ENCODE measurements at places on chromosomes 5 and 9.

DNA sequence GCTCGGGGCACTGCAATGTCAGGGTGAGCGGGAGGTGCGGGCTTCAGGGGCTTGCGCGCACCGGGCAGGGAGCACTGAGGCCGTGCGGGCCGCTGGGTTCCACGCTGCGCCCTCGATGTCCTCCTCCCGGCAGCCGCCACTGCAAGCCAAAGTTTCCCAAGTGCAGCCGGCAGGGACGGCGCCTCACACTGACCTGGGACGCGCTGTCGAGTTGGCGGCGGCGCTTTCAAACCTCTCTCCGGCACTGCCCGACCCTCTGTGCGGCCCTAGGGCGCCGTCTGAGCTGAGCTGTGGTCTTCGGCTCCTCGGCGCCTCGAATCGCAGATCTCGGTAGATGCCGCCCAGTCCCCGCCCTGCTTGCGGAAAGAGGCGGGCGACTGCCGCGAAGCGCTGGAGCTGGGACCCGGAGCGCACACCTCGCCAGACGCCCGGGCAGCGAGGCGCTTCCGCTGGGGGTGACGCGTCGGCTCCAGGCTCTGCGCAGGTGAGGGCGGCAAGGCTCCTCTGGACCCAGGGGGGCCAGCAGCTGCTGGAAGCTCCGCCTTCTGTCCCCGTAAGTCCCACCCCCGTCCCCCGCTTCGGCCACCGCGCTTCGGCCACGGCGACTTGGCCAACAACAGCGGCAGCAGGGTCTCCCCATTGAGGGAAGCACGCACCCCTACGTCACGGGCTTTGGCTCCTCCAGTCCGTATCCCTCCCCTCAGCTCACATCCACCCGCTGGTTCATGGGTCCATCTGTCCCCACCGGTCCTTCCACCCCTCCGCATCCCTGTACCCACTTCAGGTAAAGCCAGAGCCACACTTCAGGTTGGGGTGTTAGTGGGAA, at the start of gene ANKRD34B:
Gene ANKRD34B, minus strand, starts transcription at position 320 of the 826 bp plus-strand sequence. CDS start 10,261 bp downstream, outside the sequence.
- peak; percentile 50 for DNase-seq

GRCh38 chr5:118365718-118366117, 622.6 kb downstream of the DTWD2 start:
- no peak for DNase-seq

- DNase-seq, result no peak
Measured at GRCh38 chr9:128771094-128771721, 519 bp downstream of the ZER1 start.

GRCh38 chr5:81749561-81750307, 1.2 kb downstream of the SSBP2 start:
- peak; percentile 24 for DNase-seq

DNA sequence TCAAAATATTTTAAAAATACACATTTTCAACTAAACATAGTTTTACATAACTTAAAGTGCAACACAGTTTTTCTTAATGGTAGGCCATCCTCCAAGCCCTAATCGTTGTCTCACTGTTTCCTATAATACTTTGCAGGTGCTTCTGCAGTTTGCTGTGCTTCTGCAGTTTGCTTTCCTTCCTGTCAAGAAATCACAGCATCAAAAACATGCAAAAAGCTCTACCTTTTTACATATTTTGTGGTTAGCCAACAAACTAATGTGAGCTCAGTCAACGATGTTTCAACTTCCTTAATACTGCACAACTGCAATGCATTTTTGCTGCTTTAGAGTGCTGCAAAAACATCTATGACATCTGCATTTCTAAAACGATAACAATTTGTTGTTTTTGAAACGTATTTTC, 25.2 kb downstream of the EMB start:
- DNase-seq, result no peak

GRCh38 chr9:19140259-19140658, 13.0 kb upstream of the PLIN2 start:
- no peak for DNase-seq

- DNase-seq, result no peak
Measured at GRCh38 chr5:65817931-65818330, 95.9 kb downstream of the NLN start.

DNA sequence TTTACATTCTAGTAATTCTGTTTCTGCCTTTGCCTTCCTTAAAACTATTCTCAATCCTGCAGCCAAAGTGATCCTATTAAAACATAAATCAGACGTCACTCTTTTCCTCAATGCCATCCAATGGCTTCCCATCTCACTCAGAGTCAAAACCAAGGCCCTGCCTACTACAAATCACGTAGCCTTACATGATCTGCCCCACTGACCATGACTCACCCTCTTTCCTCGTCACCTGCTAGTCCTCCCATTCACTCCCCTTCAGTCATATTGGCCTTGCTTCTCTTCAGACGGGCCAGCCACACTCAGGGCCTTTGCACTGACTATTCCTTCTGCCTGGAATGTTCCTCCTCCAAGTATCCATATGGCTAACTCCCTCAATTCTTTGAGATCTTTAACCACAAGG, 39.0 kb upstream of the DMXL1 start:
- no peak for DNase-seq

DNA sequence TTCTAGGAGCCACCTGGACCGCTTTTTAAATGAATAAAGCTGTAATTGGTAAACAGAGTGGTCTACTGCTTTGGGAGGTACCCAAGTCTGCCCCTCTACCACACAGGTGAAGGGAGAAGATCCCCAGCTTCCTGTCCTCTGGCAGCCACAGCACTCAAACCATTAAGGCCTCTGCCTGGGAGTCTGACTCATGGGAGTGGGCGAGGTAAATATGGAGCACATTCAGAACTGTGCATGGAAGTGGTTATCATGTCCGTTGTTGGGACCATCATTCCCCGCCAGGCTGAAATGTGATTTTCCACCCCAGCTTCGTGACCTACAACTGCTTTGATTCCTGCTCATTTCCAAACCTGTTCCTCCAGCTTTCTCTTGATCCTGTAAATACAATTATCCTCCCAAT, 59.5 kb upstream of the ALDH1B1 start:
- DNase-seq, result no peak

- peak; percentile 34 for DNase-seq
Measured at GRCh38 chr9:677461-678097, 163.9 kb upstream of the DMRT1 start.

DNA sequence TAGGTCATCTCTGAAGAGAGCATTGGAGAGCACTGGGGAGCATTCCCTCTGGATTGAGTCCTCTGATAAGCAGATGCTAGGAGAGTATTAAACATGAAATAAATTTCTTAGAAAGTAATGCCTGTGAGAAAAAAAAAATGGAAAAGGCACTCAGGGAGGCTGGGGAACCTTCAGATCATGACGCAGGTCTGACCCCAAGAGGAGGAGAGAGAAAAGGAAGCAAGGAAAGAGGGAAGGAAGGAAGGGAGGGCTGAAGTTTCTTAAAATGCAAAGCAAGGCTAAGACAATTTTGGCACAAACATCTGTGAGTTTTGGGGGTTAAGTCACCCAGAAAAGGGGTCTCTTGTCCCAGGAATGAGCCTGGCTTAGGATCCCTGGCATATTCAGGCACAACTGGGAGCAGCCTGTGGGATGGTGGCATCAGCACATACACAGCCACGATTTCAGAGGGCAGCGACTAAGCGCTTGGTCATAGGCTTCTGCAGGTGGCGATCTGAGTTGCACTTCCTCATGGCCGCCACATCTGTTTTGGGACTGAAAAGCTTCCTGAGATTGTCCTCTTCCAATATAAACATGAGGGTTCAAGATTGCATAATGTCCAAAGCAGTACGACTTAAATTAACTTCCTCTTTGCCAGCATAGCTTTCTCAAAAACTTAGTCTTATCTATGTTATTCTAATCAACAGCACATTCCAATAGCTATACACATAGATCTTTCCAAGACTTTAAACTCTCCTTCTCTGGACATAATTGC, 692.7 kb downstream of the DNAH5 start:
- no peak for DNase-seq

DNA sequence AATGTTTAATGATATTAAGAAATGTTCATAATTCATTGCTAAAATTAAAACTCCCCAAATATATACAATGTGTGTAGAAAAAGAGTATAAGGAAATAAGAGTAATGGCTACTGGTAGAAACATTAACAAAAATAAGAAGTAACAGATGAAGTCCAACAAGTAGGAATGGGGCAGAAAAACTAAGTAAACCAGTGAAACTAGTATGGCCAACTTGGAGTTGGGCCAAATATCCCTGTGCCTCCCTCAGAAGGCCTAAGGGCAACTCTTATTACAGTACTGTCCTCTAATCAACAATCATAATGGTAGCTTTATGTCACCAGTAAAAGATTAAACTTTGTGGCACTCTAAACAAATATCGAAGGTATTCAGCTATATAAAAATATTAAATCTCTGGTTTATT, 93.5 kb downstream of the SSBP2 start:
- no peak for DNase-seq

DNA sequence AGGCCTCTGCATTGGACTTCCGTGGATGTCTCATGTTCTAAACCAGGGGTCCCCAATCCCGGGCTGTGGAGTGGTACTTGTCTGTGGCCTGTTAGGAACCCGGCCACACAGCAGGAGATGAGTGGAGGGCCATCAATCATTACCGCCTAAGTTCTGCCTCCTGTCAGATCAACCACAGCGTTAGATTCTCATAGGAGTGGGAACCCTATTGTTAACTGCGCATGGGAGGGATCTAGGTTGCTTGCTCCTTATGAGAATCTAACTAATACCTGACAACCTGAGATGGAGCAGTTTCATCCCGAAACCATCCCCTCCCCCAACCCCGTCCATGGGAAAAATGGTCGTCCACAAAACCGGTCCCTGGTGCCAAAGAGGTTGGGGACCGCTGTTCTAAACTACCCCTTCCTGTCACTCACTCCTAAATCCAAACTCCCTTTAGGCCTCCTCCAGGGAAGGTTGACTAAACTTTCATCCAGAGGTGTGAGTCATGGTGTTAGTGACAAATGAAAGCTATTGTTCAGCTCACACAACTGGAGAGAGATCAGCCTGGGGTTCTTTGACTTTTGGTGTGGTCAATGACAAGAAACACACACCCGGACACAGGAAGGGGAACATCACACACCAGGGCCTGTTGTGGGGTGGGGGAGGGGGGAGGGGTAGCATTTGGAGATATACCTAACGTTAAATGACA, 9.5 kb downstream of the KCNV2 start:
- no peak for DNase-seq

- peak; percentile 70 for DNase-seq
Measured at GRCh38 chr5:96067894-96068614, 106.4 kb upstream of the ELL2 start.

DNA sequence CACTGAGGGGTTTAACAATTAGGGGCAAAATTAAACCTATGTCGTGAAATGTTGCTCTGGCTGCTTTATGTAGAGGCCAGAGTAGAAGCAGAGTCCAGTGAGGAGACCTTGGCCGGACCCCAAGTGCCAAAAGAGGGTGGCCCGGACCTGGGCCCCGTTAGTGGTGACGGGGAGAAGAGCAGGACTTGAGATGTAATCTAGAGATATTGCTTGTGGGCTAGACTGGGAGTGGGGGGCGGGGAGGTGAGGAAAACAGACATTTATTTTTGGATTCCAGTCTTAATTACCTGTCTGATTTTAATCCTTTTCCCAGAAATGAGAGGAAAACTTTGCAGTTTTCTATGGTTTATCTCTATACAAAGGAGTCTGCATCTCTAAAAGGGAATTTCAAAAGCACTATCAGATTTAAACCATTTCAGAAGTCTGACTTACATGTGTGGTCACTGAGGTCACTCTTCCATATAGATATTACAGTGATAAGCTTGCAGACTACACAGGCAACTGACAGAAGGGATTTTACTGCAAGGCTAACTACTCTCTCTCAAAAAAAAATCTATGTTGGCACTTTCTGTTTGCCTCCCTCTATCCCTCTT, 108.1 kb downstream of the MED27 start:
- DNase-seq, result no peak

DNA sequence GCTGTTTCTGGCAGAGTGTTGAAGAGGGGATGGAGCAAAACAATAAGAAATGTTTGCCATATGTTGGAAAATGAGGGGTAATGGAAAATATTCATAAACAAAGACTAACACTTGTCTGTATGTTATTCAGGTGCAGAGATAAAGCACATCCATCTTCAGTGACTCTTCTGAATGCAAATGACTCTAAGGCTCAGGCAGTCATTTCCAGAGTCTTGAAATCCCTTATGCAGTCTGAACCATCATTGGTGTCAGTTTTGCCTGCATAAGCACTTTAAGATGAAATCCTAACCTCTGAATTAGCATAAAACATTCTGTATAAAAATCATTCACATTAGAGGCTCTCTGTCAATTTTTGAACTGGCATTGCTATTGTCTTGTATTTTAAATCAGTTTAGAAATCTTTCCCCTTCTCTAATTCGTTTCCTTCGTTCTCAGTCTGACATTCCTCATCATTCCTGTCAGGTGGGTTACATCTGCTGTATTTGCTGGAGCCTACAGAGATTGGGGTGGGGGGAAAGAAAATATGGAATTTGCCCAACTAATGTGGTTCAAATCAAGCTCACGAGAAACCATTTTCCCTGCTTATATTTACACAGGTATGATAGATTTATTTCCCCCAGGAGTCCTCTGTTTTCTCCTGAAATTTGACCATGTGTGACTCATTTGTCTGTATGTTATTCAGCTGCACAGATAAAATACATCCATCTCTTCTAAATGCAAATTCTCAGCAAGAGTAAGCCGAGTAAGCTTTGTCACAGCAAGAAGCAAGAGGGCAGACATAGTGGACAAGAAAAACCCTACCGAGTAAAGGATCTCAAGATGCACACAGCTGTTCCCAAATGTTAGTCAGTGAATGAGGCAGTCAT, 31.6 kb downstream of the ENC1 start:
- no peak for DNase-seq

- peak; percentile 18 for DNase-seq
Measured at GRCh38 chr5:167049043-167049663, 1242.3 kb upstream of the WWC1 start.

GRCh38 chr5:66324357-66324756, 180.3 kb downstream of the SREK1 start:
- DNase-seq, result no peak

GRCh38 chr5:73960426-73960825, 334.4 kb downstream of the ARHGEF28 start:
- no peak for DNase-seq

- DNase-seq, result no peak
Measured at GRCh38 chr9:127739614-127740330, 4.7 kb upstream of the TOR2A start.

DNA sequence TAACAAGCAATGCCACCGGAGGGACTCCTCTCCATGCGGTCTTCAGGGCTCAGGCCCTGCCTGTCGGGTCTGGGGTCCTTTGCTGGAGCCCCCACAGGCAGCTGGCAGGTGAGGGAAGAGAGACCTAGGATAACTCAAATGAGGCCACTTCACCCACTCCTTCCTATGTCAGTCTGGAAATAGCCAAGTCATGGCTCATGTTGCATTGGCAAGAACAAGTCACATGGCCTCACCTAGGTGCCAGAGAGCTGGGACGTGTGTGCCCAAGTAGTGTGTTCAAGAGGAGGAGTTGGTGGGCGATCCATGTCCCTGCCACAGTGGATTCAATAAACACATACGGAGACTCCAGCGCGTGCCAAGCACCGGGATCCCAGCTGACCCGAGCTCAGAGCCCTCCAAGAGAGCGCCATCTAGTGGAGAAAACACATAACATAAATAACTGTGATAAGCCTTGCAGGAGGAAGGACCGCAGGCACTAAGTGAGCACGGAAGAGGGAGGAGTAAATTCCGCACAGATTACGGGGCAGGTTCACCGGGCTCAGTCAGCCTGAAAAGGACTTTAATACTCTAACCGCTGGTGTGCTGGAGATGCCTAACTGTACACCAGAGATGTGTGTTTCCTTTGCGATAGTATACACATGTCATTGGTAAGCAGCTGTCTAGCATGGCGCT, 580.8 kb downstream of the CCDC171 start:
- peak; percentile 63 for DNase-seq

- no peak for DNase-seq
Measured at GRCh38 chr5:133718457-133718856, 106.1 kb upstream of the FSTL4 start.

Data from AG20443 (cell line).